ENCODE measurements at places on chromosomes 7 and 10. TPM values are rescaled to one million over a fixed set of nuclear protein-coding genes. Genes with fewer than 3 reads are reported as not detected.
A peak's percentile ranks its signal among the peaks of the same experiment; 100 is the strongest.

DNA sequence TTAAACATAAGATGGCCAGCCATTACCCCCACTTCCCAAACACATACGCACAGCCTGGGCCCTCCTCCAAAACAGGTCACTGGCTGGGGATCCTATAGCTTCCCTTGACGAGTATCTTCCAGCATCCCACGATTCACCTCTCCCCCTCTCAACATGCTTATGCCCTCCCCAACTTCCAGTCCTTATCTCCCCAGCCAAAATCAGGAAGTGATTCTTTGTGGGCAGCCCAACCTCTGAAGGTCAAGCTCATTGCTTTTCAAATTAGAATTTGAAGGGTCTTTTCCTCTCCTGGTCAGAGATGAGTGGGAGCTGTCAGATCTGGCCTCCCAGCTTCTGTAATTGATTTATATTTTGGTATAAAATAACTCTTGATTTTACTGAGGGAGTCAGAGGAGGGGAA, 133.6 kb downstream of the ATXN7L1 start:
- DNase-seq = no peak

DNA sequence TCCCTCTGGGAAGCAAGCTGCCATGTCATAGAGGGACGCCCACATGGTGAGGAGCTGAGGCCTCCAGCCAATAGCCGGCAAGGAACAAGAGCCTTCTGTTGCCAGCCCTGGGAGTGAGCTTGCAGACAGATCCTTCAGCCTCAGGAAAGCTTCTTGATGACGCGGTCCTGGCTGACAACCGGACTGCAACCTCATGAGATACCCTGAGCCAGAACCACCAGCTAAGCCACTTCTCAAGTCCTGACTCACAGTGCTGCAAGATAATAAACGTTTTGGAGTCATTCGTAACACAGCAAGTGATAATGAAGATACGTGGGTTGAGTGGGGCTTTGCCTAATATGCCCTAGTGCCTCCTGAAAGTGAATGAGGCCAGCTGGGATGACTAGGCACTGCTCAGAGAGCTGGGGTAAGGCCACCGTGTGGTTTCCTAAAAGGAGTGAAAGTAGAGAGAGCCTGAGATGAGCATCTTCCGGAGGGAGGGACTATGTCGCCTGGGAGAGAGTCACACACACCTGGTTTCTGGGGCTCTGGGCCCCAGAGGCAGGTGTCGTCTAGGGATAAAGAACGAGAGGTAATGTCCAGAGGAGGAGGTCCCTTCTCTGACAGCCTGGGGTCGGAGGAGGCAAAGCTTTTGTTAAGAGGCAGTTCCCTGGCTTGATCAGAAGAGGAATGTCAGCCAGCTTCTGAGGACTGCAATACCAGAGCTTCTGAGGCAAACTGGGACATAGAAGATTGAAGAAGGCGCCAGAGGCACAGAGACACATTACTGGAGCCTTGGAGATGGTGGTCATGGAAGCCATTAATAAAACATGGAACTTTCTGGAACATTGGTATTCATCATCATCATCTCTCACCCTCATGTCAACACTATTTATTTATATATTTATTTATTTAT, 53.6 kb downstream of the PYROXD2 start:
- peak; percentile 89 for DNase-seq

DNA sequence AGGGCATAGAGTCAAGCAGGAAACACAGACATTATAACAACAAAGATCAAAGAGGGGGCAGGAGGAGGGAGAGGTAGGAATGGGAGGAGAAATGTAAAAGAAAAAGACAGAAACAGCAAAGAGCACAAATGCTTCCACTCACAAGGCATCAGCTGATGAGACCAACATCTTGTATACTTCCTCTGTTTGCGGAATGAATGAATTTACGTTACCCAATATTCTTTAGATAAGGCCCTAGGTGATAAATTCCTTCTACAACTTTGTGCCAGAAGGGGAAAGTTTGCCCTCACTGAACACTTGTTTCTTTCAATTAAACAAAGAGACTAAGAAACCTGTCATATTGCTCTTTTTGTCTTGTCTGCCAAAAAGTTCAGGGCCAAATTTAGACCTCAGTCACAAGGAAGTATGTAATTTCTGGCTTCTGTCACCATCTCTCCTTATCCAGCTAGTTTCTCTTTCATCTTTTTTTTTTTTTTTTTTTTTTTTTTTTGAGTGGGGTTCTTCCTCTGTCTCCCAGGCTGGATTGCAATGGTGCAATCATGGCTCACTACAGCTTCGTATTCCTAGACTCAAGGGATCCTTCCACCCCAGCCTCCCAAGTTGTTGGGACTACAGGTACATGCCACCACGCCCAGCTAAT, 116.4 kb upstream of the NANOS1 start:
- DNase-seq = no peak

GRCh38 chr7:29139796-29140195, 6.5 kb downstream of the CPVL start:
- no peak for DNase-seq

GRCh38 chr7:129493555-129493954, 8.8 kb upstream of the SMKR1 start:
- DNase-seq = no peak

DNA sequence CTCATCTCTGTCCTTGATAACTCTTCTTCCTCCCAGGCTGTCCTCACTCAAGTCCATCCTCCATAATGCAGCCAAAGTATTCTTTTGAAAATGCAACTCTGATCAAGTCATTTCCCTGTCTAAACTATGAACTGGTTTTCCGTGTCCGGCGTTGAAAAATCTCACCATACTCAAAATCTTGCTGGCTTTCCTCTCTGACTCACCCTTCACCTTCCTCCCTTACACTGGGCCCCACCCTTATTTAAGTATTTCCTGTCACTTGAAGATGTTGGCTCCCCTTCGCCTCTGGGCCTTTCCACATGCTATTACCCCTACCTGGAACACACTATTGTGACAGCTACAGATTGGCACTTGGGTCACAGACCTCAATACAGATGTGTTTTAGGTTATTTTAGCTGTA, 515.6 kb downstream of the INHBA start:
- DNase-seq = no peak

DNA sequence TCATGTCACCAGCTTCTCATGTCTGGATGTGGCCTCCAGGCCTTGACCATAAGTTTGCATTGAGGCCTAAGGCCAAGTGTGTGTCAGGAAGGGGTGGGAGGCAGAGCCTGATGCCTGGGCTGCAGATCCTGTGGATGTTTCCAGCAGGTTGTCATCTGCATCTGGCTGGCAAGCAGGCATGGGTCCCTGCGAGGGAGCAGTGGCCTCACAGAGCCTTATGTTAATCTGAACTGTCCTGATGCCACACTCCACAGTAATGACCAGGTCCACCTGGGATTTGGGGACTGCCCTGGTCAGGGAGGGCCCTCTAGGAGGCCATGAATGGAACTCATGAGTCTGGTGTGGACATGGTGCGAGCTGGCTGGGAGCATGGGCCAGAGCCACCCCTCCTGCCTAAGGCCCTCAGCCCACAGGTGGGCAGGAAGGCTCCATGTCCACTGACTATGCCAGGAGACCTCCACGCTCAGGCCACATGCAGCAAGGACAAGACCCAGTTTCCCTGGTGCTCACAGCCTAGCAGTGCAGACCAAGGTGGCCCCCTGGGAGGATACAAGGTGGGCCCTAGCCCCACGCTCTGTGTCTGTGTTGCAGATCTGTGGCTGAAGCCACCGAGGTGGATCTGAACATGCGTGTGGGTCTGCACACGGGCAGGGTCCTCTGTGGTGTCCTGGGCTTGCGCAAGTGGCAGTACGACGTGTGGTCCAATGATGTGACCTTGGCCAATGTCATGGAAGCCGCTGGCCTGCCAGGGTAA, 83.1 kb downstream of the ADCY1 start:
- no peak for DNase-seq

- DNase-seq = no peak
Observed at GRCh38 chr10:62689712-62690111, 114.8 kb upstream of the ADO start.

GRCh38 chr10:116403740-116404250, 23.9 kb upstream of the PNLIPRP3 start:
- no peak for DNase-seq

DNA sequence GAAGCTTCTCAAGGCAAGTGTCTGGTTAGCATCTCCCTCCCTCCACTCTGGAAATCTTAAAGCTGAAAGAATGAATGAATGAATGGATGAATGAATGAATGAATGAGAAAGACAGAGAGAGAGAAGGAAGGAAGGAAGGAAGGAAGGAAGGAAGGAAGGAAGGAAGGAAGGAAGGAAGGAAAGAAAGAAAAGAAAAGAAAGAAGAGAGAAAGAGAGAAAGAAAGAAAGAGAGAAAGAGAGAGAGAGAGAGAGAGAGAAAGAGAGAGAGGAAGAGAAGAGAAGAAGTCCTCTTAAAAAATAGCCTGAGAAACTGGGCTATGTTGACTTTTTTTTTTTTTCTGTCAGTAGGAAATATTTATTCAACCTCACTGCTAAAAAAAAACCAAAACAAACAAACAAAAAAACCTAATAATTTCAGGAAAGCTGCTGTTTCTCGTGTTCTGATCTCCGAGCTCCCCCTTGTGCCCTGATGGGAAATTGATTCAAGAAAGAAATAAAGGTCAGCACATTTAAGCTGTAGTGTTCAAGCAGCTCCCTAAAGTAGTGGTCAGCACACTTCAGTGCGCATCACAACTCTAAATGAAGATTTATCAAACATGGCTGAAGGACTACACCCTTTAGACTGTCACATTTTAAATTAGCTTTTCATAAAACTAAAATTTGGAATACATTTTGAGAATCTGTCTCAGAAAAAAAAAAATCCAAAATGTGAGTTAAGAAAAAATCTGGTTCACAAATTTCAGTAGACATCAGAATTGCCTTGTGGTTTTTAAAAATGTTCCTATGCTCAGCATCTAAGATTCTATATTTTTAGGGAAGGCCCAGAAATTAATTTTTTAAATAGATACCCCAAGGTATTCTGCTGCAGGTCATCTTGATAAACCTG, 154.3 kb downstream of the ELAPOR2 start:
- no peak for DNase-seq

GRCh38 chr10:43204943-43205671, 61.8 kb downstream of the RASGEF1A start:
- DNase-seq = peak; percentile 65

DNA sequence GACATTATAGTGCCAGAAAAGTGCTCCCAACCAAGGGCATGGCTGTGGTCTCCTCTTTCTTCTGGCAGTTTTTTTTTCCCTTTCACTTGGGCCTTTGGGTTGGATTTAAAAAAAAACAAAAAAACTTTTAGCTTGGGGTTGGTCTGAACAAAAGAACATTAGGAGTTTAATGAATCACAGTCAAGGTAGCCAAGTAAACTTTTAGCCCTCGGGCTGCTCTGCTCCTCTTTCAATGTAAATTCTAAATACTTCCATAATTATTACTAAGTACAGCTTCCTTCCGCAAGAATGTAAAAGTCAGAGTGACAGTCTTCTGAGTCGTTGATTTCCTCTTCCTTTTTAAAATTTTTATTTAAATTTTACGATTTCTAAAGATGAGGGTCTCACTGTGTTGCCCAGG, 79.2 kb downstream of the NRF1 start:
- no peak for DNase-seq

DNA sequence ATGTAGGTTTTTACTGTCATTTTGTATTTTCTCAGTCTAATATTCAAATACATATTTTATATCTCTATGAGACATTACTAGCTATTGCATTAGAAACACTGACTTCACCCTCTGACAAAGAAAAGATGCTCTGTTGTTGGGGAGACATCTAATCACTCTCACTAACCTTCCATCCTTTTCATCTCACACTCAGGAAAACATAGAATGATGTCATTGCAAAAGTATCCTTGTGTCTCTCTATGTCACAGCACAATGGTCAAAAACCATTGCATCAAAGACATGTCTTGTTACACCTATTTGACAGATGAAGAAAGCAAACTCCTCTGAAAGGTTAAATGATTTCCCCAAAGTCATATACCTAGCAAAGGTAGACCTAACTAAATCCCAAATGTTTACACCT, 231.3 kb upstream of the PTN start:
- no peak for DNase-seq

DNA sequence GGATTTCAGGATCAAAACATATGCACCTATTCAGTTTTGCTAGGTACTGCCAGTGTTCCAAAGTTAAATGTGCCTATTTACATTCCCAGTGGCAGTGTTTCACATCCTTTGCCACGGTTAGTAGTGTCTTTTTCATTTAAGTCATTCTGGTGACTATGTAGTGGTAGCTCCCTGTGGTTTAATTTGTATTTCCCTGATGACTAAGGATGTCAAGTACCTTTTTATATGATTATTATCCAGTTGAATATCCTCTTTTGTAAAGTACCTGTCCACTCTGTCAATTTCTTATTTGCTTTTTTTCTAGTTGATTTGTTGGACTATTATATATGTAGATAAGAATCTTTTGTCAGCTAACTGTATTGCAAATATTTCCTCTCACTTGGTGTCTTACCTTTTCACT, 45.1 kb downstream of the TMEM60 start:
- DNase-seq = no peak

DNA sequence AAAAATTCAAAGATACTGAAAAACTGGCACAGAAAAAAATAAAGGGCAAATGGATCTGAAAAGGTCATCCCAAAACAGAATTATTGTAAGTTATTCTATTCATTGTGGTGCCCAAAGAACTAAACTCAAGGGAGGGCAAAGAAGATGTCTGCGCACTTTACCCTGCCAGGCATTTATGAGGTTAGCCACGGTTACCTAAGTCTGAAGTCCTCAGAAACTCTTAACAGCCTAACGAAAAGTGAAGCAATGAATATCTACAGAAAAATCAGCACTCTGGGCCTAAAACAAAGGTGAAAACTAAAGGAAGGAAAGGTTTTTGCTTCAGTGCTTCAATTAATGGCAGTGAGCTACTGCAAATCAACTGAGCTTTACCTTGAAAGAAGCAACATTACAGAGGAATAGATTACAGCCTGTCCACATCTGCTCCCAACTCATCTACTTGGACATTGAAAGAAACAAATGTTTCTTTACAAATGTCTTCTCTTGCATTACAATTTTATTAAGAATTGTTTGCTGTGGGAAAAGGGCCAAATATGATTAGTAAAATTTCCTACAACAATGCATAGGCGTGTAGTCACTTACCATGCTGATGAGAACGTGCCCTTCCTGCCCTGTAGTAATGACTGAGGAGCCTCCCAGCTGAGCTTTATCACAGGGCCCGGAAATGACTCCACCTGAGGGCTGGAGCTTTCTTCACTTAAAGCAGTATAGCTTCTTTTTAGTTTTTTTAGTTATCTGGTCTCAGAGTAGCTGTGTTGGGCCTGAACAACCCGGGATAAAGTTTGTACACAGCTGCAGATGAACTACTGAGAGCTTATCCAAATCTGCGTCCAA, at the start of gene TUBAL3:
TUBAL3 (minus strand) TSS at position 621 of the 834 bp plus-strand sequence; CDS start at position 585, 36 bp downstream.
- DNase-seq = no peak

Gene C10orf67
- total RNA-seq = not detected

Gene SEM1
- 30.7 TPM for total RNA-seq

Gene TDRD1
- total RNA-seq = not detected

Gene MYPN
- not detected for total RNA-seq

Gene ZNF32
- total RNA-seq = 107 TPM

All from sigmoid colon (tissue), 7 donors.